Stimulated activated CD4-positive, alpha-beta T cell treated with anti-CD3 and anti-CD28 coated beads, Interleukin-15, amount 100 ng/mL, for 1 hour (primary cell): ENCODE measurements at places on chromosomes 6 and 20.

- no peak for DNase-seq
These were observed 37.6 kb upstream of the CHMP4B start for GRCh38 chr20:33773412-33774089.

DNA sequence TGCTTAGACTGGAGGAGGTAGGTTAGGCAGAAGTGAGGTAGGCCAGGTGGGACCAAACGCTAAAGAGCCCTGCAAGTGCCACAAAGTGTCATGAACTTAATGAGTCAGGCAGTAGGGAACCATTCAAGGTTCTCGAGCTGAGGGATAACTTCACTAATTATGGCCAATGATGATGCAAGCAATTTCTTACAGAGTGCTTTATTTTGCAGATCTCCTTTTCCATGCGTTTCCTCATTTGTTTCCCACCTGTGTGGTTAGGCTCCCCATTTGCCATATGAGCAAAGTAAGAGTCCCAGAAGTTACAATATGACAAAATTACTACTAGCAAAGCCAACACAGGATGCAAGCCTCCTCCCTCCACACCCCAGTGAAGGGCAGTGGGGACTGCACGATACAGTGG, 36.5 kb upstream of the PSMF1 start:
- DNase-seq, result no peak

GRCh38 chr20:32580970-32581838, 3.9 kb downstream of the NOL4L start:
- no peak for DNase-seq

DNA sequence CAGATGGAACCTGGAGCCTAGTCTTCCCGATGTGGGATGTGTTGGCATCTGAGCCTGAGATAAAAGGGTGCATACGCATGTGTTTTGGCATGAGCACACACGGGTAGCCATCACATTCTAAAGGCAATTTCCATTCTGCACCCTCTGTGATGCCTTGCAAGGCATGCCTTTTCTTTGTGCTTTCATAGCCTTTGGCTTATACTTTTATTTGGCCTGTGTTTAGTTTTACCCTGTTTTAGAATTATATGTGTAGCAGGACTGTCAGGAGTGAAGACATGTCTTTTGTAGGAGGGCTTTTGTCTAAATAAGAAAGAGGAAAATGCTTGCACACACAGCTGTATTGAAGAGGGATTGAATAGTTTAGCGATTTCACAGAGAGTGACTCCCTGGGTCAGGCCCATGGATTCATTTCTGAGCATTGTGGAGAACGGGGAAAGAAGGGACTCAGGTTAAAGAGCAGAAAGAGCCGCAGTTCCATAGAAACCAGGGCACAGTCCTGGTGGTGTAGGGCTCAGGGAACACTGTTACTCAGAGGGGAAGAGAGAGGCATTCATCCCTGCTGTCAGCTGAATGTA, 530.2 kb downstream of the DHX35 start:
- DNase-seq, result no peak

DNA sequence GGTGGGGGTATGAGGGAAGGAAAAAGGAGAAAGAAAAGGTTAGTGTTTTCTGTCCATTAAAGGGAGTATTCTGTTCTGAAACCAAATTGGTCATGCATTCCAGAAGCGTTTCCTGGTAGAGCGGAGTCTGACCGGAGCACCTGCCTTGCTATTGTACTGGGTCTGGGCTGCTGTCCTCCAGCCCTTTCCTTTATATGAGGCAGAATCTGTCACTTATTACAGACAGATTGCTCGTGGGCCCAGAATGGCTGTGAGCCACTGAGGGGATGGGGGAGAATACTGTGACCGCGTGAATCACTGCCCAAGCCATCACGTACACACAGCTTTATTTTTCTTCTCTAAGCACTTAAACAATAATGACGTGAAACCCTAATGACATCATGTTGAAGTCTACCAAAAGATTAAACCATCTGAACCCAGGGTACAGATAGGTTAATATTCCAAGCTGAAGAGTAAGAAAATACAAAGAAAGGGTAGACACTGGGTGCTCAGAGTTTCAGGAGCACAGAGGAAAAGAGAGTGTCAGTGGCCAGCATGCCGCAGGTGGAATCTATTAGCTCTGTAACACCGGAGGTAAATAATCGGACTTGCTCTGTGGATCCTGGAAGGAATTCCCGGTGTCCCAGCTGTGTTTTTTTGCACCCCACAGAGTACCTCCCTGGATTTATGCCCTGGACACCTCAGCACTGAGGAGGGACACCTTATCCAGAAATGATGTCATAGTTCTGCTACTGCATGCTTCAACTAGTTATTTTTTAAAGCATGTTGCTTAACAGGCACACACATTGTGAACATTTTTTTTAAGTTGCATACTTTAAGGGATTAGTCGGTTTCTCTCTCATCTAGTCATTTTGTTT, 573.3 kb downstream of the PKHD1 start:
- DNase-seq, result no peak

DNA sequence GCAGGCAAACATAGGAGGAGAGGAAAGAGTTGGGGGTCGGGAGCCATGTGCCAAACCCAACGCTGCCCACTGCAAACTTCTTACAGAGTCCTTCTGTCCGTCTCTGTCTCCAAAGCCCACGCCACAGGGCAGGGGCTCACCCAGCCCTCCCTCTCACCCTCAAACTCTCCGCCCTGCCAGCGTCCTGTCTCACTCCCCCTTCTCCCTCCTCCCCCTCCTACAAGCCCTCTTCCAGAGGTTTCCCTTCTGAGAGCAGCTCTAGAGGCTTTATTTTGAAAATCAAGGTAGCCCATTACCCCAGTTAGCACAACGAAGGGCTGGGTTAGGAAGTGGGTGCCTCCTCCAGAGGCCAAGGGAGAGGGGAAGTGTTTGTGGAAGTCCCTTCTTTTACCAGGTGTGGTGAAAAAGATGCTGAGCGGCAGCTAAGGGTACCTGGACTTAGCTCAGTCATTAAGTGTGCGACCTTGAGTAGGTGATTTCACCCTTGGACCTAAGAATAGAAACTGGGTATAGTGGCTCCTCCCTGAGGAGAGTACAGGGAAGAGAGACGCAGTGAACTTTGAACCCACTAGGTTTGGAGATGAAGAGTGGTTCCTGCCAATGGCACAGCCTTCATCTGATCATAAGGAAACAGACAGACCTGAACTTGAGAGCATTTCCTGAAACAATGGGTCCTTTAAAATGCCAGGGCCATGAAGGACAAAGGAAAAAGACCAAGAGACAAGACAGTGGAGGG, 123.8 kb downstream of the BANF2 start:
- no peak for DNase-seq

DNA sequence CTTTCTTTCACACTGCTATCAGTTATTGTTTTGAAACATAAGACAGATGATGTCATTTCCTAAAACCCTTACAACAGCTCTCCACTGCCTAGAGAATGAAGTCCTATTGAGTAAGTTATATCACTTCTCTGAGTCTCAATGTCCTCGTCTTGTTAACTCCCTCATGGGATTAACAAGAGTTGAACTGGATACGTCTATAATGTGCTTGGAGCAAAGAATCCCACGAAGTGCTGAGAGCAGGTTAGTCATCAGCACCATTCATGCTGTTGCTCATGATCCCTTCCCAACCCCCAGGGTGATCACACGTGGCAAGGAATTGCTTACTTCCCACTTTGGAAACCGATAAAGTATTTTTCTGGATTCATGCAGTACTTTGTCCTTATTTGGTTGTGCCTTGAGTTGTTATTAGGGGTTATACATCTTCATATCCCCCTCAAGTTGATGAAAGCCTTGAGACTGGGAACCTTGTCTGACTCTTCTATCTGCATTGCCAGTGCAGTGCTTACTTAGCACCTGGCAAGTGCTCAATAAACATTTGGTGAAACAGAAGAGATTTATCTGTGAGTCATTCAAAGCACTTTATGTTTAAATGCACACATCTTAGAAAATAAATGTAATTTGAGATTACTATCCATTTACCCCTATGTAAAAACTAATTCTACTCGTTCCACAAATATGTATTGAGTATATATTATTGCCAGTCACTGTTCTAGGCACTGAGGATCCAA, 487.5 kb downstream of the EPM2A start:
- DNase-seq, result no peak

- no peak for DNase-seq
These were observed 148.0 kb upstream of the PLN start for GRCh38 chr6:118400098-118400497.

GRCh38 chr6:161804838-161805237, 531.0 kb upstream of the AGPAT4 start:
- no peak for DNase-seq

DNA sequence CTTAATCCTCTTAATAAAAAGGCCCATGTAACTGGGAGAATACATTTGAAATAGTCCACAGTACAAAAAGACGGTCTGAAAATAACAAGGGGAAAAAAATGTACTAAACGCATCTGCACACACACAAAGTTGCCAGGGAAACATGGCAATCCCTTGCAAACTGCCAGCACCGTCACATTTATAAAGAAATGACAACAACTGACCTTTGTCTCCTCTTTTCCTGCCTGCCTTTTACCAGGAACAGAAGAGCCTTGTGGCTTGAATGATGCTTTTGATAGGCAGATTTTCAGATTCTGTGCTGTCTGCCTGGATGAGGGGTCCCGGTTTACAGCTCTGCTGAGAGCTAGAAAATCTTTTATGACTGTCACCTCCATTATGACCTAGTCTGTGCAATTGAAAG, 308.6 kb upstream of the ZFP64 start:
- no peak for DNase-seq

DNA sequence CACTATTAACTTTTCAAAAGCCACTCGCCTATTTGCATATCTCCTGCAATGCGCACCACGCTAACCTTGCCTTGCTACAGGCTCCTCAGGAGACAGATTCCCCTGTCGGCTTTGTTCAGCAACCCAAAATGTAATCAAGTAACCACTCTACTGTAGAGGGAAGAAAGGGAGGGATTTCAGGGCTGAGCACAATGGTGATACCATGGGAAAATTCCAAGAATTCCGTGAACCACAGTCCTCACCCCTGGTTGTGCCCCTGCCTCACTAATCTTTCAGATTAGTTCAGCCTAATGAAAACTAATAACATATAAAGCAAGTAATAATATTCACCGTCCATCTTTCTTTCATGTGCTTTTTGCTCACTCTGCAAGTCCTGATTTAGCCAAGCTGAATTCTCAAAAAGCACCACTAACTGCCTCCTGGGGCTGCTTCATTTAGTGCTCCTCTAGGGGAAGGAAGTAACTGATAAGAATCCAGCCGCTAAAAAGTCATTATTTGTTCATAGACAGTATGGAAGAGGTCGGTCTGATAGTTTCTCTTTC, 6.6 kb downstream of the CITED2 start:
- no peak for DNase-seq

DNA sequence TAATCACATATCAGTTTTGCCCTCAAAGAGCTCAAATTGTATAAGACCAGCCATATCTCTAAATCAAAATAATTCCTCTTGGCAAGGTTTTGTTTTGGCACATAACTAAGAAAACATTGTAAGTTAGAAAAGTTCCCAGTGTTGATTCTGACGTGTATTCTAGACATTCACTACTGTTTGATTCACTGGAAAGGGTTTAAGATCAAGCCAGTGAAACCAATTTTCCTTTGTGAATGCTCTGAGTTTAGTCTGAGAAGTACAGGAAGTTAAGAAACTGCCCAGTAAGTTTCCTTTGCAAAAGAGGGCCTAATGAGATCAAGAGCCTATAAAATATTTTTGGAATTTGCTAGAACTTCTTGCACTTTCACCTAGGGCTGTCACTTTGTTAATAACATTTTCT, 143.0 kb downstream of the FNDC1 start:
- DNase-seq, result no peak

DNA sequence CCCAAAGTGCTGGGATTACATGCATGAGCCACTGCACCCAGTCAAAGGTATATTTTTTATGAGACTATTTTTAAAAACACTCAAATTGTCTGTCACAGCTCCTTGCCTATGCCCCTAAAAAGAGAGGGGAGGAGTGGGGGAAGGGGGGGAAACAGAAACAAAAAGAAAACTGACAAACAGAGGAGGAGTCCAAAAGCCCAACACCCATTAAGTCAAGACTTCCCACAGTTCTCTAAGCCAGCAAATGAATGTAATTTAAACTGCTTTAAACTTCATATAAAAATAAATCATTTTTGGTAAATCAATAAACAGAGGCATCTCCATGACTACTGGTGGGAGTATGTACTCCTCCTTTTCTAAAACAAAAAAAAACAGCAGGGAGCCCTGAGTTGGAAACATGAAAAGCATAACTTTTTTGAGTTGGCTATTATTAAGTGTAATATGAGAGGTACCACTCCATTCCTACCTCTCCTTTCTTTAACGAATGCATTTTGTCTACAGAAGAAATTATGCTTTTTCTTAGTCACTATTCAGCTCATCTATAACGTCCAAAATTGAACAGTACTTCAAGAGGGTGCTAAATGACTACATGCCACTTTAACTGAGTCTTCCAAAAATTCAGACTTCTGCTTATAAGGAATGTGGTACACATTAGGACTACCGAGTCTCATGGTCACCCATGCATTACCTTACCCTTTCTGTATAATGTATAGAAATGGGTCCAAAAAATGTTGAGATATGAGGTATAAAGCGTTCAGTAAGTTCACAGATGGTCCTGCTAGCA, 119.0 kb upstream of the PRSS16 start:
- no peak for DNase-seq

- no peak for DNase-seq
These were observed 60.7 kb downstream of the GRIK2 start for GRCh38 chr6:101454106-101454676.

- DNase-seq, result no peak
These were observed 2.4 kb downstream of the OSER1 start for GRCh38 chr20:44208165-44208564.

DNA sequence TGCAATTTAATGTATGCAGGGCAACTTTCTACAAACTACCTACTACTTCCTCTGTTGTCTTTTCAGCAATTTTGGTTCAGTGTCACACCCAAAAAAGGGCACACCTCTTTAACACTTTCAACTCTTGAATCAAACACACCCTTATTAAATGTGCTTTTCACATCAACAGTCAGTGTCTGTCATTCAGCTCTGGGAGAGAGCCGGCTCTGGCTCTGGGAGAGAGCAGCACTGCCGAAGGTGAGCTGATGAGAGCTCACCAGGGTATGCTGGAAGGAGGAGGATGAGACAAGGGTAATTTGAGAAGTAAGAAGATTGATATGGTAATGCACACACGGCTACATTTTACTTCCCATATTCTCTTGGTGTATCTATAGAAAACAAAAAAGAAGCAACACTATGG, 134.3 kb downstream of the RTN4IP1 start:
- DNase-seq, result no peak

DNA sequence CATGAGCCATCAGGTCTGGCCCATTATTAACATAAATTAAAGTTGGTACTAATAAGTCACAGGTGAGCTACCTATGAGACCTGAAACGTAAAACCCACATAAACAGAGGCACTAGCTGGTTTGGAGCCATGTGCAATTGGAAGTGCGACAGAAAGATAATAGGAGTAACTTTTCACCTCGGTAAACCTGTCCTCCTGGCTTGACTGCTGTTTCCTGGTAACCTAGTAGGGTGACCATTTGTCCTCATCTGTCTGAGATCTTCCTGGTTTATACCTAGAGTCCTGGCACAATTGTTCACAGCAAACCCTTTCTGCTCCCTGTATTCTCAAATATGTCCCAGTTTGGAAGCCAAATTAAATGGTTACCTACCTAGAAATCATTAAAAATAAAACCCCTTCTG, 7.4 kb downstream of the TBC1D20 start:
- no peak for DNase-seq

- DNase-seq, result no peak
These were observed 14.1 kb downstream of the MYBL2 start for GRCh38 chr20:43680981-43681380.

- no peak for DNase-seq
These were observed 65.1 kb upstream of the PLEKHG1 start for GRCh38 chr6:150534553-150534952.
